ENCODE measurements at places on chromosomes 6 and 20.

GRCh38 chr6:167116109-167116837 is 6.6 kb upstream of the CCR6 start:
- DNase-seq: no peak

DNA sequence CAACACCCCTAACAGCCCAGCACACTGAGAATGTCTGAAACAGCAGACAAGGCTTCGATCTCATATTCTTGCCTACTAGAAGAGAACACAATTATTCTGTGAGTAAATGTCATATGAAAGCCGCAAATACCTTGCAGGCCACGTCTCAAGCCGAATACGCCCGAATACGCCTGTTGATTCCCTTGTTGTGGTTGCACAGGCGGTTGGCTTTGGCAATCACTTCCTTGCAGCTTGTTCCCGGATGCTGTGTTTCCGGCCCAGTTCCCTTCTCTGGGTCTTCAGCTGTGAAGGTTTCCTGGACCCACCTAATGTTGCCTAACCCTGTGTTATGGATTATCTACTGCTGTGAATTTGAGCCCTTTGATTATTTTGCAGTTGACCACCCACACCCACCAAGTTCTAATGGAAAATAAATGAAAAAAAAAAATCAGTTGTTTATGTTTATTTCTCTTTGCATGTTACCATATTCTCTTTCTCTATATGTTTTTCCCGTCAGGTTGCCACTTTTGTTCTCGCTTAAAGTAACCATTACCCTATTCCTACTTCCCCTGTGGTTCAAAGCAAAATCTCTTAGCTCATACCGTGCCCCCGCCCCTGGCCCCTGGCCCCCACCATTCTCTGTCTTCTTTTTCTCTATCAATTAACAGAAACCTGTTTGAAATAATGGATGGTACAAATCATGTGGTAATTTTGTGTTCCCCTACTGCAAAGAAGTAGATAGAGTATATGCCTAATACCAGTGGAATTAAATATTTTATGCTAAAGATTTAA is 172.4 kb downstream of the ADGB start:
- peak; percentile 42 for DNase-seq

- DNase-seq: no peak
These were observed 227.3 kb downstream of the TINAG start for GRCh38 chr6:54535568-54535967.

DNA sequence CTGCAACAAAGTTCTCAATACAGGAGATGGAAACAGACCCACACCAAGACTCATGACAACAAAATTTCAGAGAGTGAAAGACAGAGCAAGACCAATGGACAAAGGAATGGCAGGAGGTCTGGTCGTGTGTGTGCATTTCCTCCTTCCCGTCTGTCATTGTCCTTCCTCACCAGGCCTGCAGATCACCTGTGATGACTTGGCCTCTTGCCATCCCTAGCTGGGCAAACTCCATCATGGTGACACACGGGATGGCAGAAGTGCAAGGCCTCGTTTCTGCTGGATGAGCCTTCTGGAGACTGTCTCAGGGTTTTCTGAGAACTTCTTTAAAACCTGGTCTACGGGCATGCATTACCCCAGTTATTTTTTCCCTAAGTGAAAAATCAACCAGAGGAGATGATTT is 49.2 kb downstream of the RPP21 start:
- no peak for DNase-seq

DNA sequence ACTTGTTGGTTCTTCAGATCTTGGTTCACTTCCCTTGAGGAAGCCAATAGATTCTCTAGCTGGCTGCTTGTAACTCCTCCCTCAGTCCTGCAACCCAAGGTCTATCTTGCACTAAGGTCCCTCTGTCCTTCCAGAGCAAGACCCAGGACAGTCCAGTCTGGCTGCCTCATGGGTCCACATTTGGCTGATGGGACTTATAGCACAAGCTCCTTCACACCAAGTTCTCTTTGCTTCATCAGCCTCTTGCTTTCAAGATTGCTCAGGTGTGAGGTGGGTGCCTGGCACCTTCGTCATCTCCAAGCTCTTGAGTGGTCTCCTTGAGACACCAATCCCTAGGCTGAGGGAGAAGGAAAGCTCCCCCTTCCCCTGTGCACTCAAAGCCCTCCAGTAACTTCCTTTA is 28.3 kb downstream of the NSFL1C start:
- DNase-seq: no peak

- no peak for DNase-seq
These were observed 468.0 kb downstream of the EPM2A start for GRCh38 chr6:145267076-145267867.

- DNase-seq: no peak
These were observed 61.4 kb upstream of the RIN2 start for GRCh38 chr20:19696620-19697019.

DNA sequence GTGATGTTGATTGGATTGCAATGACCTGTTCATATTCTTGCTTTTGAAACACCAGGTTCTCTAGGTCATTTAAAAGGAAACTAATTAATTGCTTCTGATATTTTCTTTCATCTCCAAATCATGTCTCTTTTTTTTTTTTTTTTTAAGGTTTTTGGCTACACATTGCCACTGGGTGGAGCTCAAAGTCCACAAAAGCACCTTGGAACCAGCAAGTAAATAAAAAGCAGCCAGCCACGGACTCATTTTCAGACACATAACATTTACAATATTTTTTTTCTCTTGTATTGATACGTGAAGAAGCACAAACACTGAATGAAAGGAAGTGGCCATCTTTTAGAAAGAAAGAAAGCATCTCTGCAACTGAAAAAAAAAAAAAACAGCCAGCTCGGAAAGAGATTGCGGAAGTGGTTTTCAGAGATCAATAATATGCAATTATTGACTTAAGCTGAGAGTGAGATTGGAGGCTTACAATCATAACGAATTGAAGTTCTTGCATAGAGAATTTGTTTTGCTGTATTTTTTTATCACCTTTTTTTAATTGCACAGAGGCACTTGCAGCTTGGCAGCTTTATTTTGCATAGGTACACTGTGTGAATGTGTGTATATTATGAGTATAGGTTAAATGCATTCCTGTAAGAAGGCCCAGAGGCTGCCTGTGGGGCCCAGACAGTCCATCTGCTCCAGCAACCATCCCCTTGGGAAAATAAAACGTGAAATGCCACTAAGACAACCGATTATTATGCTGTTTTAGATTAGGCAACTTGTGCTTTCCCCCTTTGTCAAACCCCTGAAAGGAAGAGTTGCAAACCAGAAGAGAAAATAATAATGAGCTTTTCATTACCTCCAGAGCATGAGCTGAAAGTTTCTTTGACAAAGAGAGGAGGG is 28.2 kb downstream of the CGA start:
- peak; percentile 26 for DNase-seq

GRCh38 chr6:45388328-45388727 is 10.6 kb upstream of the SUPT3H start:
- DNase-seq: no peak

- peak; percentile 44 for DNase-seq
These were observed 11.4 kb downstream of the HLA-E start for GRCh38 chr6:30500421-30501355.

GRCh38 chr6:74096329-74096728 is 400.3 kb downstream of the CD109 start:
- DNase-seq: no peak

DNA sequence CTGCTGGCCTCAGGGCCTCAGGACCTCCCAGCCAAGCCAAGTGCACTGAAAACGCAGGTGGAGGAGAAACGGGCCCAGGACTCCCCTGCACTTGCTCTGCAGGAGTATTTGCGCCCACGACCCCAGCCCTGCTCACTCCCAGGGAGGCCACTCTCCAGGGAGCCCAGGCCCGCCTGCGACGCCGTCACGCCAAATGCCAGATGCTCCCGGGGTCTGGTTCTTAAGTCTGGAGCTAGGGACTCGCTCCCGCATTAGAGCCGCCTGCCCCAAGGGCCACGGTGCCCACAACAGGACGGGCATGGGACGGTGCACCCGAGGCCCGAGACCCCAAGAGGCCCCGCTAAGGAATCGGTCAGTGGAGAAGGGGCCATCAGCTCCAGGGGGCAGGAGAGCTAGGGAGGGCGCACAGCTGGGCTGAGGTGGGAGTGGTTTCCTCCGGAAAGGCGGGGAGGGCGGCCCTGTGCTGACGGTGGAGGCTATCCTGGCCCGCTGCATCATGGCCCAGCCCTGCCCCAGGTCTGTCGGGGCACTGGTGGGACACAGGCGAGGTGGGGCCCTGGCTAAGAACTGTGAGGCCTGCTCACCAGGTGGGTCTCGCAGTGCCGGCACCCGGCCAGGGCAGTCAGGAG is 44.1 kb upstream of the CHRNA4 start:
- no peak for DNase-seq

DNA sequence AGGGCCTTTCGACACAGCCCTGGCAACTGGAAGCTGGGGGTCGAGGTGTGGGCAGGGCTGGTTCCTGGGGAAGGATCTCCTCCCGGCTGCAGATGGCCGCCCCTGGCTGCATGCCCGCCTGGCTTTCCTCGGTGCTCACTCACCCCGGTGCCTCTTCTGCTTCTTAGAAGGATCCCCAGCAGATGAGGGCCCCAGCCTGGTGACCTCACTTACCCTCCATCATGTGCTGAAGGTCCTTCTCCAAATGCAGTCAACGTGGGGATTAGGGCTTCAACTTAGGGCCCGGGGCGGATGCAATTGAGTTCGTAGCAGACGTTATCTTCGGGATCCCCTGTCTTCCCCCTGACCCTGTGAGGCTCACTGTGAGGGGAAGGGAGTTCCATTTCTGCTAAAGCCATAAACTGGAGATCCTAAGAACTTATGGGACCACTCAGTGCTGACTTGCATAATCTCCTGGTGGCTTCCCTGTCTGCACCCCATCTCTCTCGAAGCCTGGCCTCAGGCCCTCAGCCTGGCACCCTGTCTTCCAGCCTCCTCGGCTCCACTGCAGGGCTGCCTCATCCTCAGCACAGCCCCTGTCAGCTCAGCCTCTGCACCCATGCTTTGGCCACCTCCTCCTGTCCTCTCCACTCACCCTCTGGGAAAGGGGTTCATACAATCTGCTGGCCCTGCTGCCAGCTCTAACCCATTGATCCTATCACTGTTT is 92.6 kb downstream of the THBS2 start:
- no peak for DNase-seq

- DNase-seq: no peak
These were observed 67.6 kb downstream of the LCA5 start for GRCh38 chr6:79469376-79470246.

DNA sequence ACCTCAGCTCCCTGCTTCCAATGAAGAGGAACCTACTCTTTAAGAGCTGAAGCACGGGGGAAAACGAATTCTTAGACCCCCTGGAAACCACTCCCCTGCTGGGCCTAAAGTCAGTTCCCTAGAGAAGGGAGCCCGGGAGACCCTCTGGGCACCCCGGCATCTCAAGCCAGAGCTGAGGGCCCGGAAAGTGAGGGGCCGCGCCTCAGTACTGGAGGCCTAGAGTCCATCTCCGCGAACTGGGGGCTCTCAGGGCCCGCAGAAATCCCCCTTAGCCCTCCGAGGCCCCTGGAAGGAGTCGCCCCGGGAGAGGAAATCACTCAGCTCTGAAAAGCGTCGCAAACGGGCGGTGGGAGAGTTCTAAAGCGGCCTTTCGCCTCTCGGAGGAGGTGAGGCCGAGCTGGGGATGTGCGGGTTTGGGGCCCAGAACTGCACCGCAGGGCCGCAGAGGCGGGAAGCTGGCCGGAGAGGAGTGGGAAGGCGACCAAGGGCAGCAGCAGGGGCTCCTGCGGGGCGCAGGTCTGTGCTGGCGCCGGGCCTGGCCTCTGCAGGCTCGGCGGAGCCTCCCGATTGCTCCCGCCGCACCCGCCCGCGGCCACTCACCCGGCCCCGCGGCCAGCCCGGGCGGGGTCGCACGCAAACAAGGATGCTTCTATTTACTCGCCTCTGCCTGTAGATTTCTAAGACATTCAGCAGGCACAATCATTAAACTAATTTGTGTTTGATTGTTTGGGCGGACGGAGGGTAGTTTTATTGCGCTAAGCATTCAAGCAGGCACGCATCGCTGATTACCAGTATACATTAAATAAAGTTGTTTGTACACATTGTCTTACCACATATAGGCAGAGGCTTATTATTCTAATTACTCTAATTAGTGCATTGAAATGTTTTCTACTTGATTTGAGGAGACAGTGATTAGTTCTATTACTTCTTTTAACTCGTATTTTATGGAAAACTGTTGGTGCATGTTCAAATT is 9.2 kb downstream of the POU3F2 start:
- DNase-seq: no peak

DNA sequence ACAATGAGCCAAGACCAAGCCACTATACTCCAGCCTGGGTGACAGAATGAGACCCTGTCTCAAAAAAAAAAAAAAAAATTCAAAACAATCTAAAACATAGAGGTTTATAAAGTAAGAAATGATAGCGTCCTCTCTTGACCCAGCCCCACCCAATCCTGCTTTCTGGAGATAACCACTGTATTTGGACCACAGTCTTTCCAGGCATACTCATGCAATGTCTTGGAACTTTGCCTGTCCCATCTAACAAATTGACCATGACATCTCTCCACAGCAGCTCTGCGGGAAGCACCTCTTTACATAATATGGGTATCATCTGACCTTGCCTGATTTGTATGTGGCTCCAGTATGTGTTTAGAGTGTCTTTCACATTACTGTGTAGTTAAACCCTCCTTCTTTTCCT is 9.1 kb upstream of the SHLD1 start:
- DNase-seq: no peak

GRCh38 chr6:2721219-2721618 is 29.5 kb downstream of the MYLK4 start:
- DNase-seq: no peak

Data from activated T-cell treated with anti-CD3 and anti-CD28 coated beads, Interleukin-2, amount 50 U/mL, for 48 hours (primary cell).